ENCODE measurements at places on chromosomes 6 and 20. TPM values are rescaled to one million over a fixed set of nuclear protein-coding genes. Genes with fewer than 3 reads are reported as not detected.

Gene GATA5
- total RNA-seq = 1.0 TPM

DNA sequence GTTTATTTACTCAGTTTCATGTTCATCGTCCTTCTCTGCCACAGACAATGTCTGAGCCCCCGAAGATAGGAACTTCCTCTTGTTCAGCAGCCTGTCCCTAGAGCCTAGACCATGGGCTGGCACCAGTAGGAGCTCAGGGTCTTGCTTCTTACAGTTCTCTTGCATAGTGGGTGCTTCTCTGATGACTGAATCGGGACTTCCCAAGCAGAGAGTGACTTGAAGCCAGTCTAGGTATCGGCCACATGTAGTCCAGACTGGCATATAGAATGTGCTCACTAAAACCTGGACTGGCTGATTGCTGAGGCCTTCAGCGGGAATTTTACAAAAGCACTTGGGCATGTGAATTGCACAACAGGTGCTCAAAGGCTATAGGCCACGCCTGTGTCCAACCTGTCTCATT lies 52.0 kb downstream of the PRDM1 start:
- DNase-seq = no peak

- no peak for DNase-seq
These were observed 718.9 kb downstream of the EPHA7 start for GRCh38 chr6:92700411-92700810.

Gene SLC17A9
- total RNA-seq = 9.5 TPM

DNA sequence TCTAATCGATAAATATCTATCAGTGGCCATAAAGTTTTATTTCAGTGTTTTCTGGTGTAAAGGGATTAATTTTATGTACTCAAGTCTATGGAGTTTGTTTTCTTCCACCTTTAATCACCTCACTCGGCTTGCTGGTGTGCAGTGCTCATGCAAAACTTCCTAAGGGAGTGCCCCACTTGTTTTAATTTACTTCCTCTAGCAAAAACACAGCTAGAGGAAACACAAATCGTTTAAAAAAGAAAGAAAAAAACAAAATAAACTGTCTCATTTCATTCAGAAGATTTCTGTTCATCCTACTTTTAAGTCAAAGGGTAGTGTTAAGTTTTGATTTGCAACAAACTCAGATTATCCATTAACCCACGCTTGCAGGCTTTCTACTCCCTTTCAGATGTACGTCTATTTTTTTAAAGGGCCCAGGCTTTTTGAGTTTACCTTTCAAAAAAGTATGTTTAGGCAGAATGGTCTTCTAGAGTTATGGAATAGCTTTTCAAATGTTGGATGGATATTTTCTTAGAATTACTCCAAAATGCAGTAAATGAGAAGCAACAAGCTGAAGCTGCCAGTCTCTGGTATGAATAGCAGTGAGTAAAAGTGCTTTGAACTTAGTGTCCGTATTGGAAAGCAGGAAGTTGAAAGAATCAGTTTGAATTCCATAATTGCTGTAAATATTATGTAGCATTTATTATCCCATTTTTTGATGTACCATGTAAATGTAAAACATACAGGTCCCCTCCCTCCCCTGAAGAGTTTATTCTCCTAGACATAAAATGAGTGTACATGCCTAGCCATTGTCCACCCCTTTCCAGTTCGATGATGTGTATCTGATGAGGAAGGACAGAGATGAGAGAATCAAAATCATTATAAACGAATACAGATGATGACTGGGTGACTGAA lies 113.3 kb downstream of the SLC16A10 start:
- no peak for DNase-seq

DNA sequence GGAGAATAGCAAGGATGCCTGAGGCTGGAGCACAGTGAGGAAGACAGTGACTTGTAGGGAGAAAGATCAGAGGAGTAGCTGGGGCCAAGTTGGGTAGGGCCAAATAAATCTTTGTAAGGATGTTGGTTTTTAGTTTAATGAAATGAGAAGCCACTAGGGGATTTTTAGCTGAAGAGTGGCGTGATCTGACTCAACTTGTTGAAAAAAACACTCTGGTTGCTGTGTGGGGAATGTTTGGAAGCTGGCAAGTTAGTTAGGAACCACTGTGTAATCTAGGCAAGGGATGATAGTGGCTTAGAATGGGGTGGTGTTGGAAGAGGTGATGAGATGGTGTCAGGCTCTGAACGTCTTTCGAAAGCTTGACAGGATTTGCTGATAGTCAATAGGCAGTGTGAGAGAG lies 176.1 kb upstream of the HDDC2 start:
- no peak for DNase-seq

All from kidney (tissue), 22 donors.